ENCODE measurements at places on chromosomes 4 and X.

- peak; percentile 42 for DNase-seq
These were observed 1.5 kb downstream of the FHDC1 start for GRCh38 chr4:152937336-152938236.

- no peak for DNase-seq
These were observed 24.5 kb upstream of the WDR1 start for GRCh38 chr4:10140866-10141759.

- DNase-seq, result no peak
These were observed 89.6 kb upstream of the KIT start for GRCh38 chr4:54568184-54568583.

DNA sequence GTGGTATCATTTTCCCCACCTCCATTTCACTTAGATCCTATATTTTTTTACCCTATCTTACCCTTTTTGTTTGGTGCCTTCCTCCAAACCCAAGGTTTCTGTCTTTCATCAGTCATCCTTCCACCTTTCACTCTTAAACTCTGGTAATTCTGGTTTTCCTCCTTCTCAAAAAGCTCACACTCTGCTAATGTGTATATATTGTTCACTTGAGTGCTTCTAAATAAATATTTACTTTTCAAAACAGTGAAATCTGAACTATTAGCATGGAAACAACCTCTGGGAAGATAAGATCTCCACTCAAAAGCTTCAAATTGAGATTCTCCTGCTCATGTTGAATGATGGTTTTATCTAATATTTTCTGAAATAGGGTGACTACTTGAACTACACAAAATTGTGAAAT is 21.5 kb downstream of the XIAP start:
- DNase-seq, result no peak

DNA sequence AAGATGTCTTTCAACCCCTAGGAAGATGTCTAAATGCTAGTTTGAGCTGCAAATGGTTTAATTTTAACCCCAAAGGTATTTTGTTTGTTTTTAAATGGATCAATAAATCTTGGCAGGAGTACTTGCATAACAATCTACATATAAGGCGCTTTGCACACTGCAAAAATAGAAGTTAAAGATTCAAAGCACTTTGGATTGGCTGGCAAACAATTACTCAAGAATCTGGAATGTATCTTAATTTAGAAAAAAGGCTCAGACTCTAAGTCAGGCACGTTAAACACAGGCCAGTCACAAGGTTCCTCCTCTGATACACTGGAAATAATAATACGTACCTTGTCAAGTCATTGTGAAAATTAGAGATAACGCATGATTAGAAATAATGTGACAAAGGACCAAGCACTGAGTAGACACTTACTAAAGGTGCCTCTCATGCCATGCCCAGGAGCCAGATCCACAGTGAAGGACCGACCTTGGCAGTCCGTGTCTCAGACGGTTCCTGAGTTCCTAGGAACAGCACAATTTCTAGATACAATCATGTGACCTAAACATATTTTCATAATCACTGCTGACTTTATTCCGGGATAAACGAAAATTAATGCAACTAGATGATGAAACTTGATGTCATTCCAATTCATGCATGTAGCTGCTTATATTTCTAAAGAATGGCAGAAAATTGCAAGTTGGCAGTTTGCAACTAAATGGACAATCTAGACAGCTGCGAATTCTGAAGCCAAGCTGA is 49.6 kb downstream of the PROM1 start:
- no peak for DNase-seq

GRCh38 chr4:151678048-151678872 is 82.5 kb downstream of the GATB start:
- DNase-seq, result no peak

DNA sequence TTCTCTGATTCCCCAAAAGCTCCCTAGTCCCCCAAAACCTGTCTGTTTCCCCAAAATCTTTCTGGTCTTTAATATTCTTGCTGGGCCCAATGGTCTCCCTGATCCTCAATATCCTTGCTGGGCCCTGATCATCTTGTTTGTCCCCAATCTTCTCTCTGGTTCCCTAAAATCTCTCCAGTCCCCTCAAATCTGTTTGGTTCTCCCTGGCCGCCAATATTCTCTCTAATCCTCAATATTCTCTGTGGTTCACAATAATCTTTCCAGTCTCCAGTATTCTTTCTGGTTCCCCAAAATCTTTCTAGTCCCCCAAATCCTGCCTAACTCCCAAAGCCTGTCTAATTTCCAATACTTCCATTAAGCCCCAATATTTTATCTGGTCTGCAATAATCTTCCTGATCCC is 18.5 kb downstream of the P2RY8 start:
- DNase-seq, result no peak

DNA sequence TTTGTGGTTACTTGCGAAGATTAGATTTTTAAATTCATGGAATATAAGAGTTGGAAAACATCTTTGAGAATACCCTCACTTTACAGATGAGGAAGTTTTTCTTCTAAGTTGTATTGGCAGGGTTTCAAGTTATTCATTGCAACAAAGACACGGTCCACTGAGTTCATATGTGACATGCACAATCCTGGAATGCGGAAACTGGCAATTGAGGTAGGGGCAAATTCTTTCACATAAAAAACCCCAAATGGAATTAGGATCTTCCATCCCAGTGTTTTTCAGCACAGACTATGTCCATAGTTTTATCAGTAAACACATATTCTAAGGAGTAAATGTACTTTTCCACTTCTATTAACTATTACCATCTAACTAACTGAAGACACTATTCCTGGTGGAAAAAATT is 81.8 kb upstream of the NAP1L5 start:
- DNase-seq, result no peak

DNA sequence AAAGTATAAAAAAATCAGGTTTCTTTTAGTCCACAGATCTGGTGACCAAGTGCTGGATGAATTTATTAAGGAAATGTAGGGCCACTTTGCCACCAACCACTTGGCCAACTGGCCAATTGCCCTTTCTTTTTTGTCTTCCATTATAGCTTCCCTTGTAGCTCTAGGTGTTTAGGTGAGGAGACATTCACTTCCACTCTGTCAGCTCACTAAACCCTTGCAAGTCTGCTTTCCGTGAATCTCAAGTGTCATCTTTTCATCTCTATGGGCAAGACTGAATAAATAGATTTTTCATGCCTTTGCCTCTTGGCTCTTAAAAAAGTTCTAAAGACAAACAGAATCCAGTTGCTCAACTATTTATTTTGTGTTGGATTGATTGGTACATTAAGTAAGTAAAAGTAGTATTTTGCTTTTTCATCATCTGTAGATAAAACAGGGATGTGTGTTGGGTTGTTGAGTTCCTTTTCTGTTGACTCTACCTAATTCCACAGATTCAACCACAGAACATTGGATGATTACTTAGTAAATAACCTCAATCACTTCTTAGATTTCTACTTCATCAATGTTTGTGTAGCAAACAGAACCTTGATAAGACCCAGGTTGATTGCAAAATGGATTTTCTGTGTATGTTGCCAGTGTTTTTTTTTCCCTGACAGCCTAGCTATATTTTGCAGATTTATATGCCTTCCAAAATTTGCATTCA is 68.1 kb upstream of the GRXCR1 start:
- DNase-seq, result no peak

DNA sequence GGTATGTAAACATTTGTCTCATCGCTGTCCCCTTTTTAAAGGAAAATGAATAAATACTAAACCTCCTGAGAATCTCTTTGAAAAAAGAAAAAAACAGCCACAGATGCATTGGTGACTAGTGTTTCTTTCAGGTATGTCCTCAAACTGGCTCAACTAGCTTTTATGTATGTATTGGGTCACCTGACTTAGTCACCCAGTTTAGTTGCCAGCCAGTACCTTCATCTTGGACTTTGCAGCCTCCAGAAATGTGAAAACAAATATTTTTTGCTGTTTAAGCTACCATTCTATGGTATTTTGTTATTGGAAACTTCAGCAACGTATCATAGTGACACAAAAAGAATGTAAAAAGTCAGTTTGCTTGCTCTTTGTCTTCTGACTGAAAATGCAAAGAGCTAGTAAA is 1263.5 kb downstream of the FAM133A start:
- DNase-seq, result no peak

GRCh38 chr4:39617534-39617933 is 21.1 kb downstream of the SMIM14 start:
- DNase-seq, result no peak

- DNase-seq, result no peak
These were observed 24.9 kb downstream of the APLN start for GRCh38 chrX:129629837-129630236.

DNA sequence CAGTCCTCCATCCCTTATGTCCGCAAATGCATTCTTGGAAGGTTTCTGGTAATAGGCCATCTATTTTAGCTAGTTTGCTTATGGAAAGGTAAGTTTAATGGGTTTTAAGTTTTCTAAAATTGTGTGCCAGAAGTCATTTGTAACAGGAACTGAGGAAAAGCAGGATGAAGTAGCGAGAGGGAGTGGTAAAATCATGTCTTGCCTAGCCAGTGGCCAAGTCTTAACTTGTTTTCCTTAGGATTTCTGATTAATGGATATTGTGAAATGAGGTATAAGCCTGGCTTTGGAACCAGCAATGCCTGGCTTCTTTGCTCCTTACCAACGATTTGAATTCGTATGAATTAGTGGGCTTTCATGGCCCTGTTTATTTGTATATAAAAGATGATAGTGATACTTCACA is 7.3 kb downstream of the SEC24B start:
- no peak for DNase-seq
